Heart left ventricle (tissue), 16 donors: ENCODE measurements at places on chromosomes 4 and X.

DNA sequence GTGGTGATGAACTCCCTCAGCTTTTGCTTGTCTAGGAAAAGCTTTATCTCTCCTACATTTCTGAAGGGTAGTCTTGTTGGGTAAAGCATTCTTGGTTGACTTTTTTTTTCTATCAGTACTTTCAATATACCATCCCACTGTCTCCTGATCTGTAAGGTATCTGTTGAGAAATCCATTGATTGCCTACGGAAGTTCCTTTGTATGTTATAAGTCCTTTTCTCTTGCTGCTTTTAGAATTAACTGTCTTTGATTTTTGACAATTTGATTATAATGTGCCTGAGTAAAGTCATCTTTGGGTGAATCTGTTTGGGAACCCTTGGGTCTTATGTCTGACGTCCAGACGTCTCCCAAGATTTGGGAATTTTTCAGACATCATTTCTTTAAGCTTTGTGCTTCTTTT is 30.8 kb downstream of the SCLT1 start:
- H3K4me1 ChIP-seq = no peaks in the 10 kb centered on the region
- no peak overlapping the region for H3K27ac ChIP-seq
- no peak for DNase-seq
- H3K36me3 ChIP-seq = no peaks in the 10 kb centered on the region
- H3K4me3 ChIP-seq = no peak overlapping the region
- H3K27me3 ChIP-seq = no peaks in the 10 kb centered on the region

GRCh38 chr4:38662522-38663089 is 1.4 kb upstream of the KLF3 start:
- no peaks in the 10 kb centered on the region for H3K36me3 ChIP-seq
- no peaks in the 10 kb centered on the region for H3K27me3 ChIP-seq
- peaks cover 5% of the 10 kb centered on the region for H3K4me1 ChIP-seq
- peak overlapping the region; percentile 75 for H3K4me3 ChIP-seq

GRCh38 chrX:134646691-134647090 is 11.6 kb downstream of the PLAC1 start:
- H3K27ac ChIP-seq = no peak overlapping the region
- DNase-seq = no peak
- no peaks in the 10 kb centered on the region for H3K27me3 ChIP-seq
- H3K4me1 ChIP-seq = no peaks in the 10 kb centered on the region
- no peak overlapping the region for H3K4me3 ChIP-seq
- H3K36me3 ChIP-seq = no peaks in the 10 kb centered on the region

GRCh38 chr4:3021627-3022026 is 52.7 kb downstream of the HTT-AS start:
- no peak overlapping the region for H3K4me3 ChIP-seq
- H3K27ac ChIP-seq = no peak overlapping the region
- DNase-seq = no peak
- H3K27me3 ChIP-seq = no peaks in the 10 kb centered on the region

- no peak overlapping the region for H3K4me3 ChIP-seq
- no peaks in the 10 kb centered on the region for H3K36me3 ChIP-seq
- no peaks in the 10 kb centered on the region for H3K4me1 ChIP-seq
- H3K27me3 ChIP-seq = no peaks in the 10 kb centered on the region
Measured at GRCh38 chr4:69697536-69698242, 44.6 kb upstream of the UGT2A1 start.

DNA sequence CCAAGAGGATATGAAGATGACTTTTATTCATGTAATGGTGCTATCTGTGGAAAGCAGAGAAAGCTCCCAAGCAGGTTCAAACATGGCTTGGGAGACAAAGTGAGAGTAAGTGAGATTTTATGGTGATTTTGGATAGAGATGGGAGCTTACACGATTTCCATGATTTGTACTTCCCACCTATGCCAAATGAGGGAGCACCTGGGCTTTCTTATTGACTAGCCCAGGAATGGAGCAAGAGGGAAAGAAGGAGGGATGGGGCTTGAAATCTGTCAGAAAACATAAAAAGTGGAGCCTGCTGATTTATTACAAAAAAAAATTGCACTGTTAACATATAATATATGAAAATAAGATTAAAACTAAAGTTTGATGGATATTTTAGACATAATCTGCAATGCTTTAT is 703.5 kb upstream of the PABPC4L start:
- no peak overlapping the region for H3K4me3 ChIP-seq
- H3K27me3 ChIP-seq = no peaks in the 10 kb centered on the region
- no peaks in the 10 kb centered on the region for H3K4me1 ChIP-seq
- H3K36me3 ChIP-seq = no peaks in the 10 kb centered on the region

DNA sequence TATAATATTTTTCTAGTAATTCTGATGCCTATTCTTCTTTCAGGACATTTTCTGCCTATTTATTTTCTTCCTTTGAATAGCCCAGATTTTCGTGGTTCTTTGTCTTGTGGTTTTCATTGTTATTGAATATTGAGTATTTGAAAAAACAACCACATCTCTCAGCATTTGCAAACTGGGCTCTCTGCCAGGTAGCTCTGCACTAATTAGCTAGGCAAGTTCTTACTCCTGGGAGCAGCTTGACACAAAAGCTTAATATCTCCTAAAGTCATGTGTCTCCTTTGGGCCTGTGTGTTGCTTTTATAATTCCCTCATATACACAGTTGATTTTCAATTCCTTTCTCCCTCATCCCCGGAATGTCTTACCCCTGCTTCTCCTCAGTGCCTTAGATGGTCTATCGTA is 413.5 kb upstream of the GRIA3 start:
- H3K27me3 ChIP-seq = no peaks in the 10 kb centered on the region
- DNase-seq = no peak
- H3K27ac ChIP-seq = no peak overlapping the region
- H3K36me3 ChIP-seq = no peaks in the 10 kb centered on the region
- H3K4me1 ChIP-seq = no peaks in the 10 kb centered on the region
- H3K4me3 ChIP-seq = no peak overlapping the region

DNA sequence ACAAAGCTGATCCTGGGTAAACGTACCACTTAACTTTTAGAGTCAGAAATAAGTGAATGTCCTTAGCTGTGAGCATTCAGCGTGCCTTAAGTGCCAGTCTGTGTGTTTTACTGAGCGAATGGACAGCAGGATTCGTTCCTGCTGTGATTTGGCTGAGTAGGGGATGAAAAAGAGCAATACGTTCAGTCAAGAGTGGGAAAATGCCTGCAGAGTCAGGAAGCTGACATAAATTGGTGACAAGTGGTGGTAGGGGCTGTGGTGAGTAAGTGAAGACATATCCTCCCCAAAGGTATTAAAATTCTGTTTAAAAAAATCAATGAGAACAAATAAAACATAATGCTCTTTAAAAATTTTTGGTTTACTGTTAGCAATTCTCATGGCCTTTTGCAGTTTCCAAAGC is 56.6 kb upstream of the TNIP3 start:
- H3K27ac ChIP-seq = no peak overlapping the region
- no peaks in the 10 kb centered on the region for H3K27me3 ChIP-seq
- H3K36me3 ChIP-seq = no peaks in the 10 kb centered on the region
- DNase-seq = no peak
- no peaks in the 10 kb centered on the region for H3K4me1 ChIP-seq

DNA sequence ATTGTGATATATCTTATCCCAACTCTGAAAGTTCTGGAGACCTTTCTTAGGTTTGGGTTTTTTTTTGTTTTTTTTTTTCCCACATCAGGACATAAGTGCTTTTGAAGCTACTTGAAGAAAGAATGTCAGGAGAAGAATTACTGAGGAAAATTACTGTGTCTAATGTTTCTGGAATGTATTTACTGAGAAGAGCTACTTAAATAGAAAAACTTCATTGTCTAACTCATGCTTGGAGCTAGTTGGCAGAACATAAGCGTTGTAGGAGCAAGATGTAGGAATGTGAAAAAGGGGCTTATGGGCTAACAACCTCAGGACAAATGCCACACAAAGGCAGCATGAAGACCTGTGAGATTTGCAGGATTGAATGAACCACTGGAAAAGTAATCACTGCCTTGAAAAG is 166.6 kb upstream of the GLRA2 start:
- H3K4me3 ChIP-seq = no peak overlapping the region
- no peaks in the 10 kb centered on the region for H3K4me1 ChIP-seq
- H3K36me3 ChIP-seq = no peaks in the 10 kb centered on the region
- no peaks in the 10 kb centered on the region for H3K27me3 ChIP-seq

DNA sequence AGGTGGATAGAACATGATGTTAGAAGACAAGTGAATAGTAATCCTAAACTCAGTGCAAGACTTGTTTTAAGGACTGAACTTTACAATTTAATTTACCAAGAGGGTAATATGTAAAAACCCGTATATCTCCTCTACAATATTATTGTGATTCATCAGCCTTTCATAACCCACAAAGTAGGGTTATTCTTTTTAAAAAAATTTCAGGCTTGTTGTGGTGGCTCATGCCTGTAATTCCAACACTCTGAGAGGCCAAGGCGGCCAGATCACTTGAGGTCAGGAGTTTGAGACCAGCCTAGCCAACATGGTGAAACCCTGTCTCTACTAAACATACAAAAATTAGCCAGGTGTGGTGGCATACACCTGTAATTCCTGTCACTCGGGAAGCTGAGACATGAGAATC is 7.2 kb downstream of the IBSP start:
- H3K27ac ChIP-seq = no peak overlapping the region
- no peaks in the 10 kb centered on the region for H3K4me1 ChIP-seq
- no peaks in the 10 kb centered on the region for H3K36me3 ChIP-seq
- no peak for DNase-seq
- H3K4me3 ChIP-seq = no peak overlapping the region

DNA sequence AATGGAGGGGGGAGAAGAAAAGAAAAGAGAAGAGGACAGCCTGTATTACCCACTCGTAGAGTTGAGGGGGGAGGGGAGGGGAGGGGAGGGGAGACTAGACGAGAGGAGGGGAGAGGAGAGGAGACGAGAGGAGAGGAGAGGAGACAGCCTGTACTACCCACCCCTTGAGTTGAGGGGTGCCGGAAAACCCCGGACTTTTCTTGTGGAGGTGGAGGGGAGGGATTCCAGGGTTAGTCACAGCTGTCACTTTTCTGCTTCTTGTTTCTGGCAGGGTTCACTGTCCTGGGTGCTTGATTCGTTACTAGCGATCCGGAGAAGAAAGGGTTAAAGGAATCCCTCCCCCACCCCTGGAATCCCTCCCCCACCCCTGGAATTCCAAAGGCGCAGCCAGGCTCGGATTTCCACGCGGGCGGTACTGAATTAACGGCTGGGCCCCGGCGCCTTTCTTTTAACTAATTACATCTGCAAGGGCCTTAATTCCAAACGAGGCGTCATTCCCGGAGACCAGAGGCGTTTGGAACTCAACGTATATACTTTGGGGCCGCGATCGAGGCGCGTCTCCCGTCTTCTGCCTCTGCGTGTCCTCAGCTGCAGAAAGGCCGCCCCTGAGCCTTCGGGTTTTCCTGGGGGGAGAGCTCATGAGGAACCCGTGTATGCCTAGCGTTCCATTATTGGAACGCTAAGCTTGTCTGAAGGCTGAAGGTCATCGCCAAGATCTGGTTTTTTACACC is 20.1 kb upstream of the CSF2RA start:
- H3K4me3 ChIP-seq = peak overlapping the region; percentile 14
- H3K27ac ChIP-seq = peak overlapping the region; percentile 62
- H3K4me1 ChIP-seq = peaks cover 11% of the 10 kb centered on the region
- no peaks in the 10 kb centered on the region for H3K27me3 ChIP-seq
- no peak for DNase-seq
- H3K36me3 ChIP-seq = no peaks in the 10 kb centered on the region

DNA sequence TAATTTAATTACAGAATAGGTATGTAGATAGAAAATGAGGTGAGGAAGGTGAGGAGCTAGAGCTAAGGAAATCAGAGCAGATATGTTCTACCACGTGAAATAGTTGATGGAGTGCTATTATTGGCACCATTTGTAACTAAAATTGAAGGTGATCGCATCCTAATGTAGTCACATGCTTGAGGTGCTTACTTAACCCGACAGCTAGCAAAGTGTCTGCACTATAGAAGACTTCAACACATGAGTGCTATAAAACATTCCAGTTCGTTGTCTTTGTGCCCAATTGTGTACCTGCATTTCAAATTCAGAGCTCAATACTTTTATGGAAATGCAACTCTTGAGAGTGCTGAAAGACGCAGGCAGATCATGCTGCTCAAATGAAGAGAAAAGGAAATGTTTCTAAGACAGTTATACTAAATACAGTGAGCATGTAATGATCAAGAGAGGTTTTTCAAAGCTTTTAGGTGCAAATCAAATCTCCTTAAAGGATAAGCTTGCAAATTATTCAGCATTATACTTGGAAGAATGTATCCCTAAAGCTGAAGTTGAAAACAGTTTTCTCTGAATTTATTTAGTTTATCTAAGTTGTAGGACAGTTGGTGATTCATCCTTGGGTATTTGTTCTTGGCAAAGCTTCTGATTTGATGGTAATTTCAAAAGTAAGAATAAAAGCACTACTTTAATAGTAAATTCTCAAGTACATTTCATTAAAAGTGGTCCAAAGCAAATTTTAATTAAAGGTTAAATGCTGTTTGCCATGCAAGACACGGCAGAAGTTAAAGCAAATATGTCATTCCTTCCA is 223.9 kb upstream of the EPHA5 start:
- no peak overlapping the region for H3K27ac ChIP-seq
- H3K27me3 ChIP-seq = no peaks in the 10 kb centered on the region
- H3K36me3 ChIP-seq = no peaks in the 10 kb centered on the region
- H3K4me1 ChIP-seq = no peaks in the 10 kb centered on the region
- H3K4me3 ChIP-seq = no peak overlapping the region

- H3K27me3 ChIP-seq = no peaks in the 10 kb centered on the region
- no peak overlapping the region for H3K4me3 ChIP-seq
- H3K4me1 ChIP-seq = no peaks in the 10 kb centered on the region
- no peak for DNase-seq
- no peak overlapping the region for H3K27ac ChIP-seq
Measured at GRCh38 chr4:150358691-150359090, 223.3 kb upstream of the MAB21L2 start.

DNA sequence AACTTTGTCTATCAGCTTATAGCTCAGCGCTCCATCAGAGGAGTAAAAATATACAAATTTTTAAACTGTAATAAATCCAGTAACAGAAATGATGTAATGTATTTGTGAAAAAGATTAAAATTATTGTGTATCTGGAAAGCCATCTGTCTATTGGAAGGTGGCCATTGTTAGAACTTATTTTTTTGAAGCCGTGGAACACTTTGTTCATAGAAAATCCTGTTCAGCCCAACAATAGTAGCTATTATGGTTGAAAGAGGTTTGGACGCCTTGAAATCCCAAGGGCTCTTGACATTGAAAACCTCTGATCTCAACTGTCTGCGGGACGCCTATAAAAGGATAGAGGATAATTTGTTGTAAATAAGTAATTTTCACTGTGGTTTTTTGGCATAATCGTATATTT is 98.3 kb downstream of the RAPGEF2 start:
- no peaks in the 10 kb centered on the region for H3K27me3 ChIP-seq
- H3K27ac ChIP-seq = peak overlapping the region; percentile 35
- no peak for DNase-seq
- no peak overlapping the region for H3K4me3 ChIP-seq
- peaks cover 28% of the 10 kb centered on the region for H3K4me1 ChIP-seq

DNA sequence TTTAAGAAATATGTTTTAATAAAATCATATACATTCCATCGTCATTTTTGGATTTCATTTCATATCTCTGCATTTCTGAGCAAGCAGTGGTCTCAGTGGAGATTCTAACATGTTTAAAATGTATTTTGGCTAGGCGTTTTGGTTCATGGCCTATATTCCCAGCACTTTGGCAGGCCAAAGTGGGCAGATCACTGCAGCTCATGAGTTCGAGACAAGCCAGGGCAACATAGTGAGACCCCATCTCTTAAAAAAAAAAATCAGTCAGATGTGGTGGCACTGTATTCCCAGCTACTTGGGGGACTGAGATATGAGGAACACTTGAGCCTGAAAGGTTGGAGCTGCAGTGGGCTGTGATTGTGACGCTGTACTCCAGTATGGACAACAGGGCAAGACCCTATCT is 67.5 kb upstream of the RAB33B start:
- peaks cover 80% of the 10 kb centered on the region for H3K36me3 ChIP-seq
- no peak overlapping the region for H3K27ac ChIP-seq
- no peaks in the 10 kb centered on the region for H3K27me3 ChIP-seq
- H3K4me1 ChIP-seq = no peaks in the 10 kb centered on the region
- H3K4me3 ChIP-seq = no peak overlapping the region
- no peak for DNase-seq
